SK-N-MC (cell line): ENCODE measurements at places on chromosomes 12 and 14.

DNA sequence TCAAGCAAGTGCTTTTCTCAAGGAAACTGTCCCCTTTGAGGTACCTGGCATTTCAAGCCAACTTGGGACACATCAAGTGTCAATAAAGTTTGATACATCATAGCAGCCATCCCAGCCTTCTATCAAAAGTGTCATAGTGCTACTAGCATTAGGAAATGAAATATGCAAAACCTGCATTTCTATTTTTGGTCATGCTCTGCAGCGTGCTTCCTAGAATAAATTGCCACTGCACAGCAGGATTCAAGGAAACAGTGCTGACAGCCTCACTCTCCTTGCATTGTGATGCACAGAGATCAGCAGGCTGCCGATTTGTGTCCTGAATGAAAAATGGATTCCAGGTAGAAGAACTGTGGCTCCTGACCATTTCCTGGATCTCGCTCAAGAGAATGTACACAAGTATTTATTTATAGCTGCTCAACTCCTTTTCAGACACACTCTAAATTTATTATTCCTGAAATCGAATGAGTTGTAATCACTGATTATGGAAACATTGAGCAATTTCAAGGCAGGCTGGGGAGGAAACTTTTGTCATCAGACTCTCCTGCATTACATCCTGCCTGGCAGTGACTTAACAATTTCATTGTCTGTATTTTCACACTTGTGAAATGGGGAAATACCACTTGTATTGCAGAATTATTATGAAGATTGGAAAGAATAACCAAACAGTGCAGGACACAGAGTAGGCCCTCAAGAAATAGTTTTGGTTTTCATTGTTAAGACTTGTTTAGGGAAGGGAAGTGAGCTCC lies 120.9 kb downstream of the SLC38A6 start:
- no peak for DNase-seq

- DNase-seq = no peak
Observed at GRCh38 chr14:99971941-99972747, 93.1 kb upstream of the EVL start.

DNA sequence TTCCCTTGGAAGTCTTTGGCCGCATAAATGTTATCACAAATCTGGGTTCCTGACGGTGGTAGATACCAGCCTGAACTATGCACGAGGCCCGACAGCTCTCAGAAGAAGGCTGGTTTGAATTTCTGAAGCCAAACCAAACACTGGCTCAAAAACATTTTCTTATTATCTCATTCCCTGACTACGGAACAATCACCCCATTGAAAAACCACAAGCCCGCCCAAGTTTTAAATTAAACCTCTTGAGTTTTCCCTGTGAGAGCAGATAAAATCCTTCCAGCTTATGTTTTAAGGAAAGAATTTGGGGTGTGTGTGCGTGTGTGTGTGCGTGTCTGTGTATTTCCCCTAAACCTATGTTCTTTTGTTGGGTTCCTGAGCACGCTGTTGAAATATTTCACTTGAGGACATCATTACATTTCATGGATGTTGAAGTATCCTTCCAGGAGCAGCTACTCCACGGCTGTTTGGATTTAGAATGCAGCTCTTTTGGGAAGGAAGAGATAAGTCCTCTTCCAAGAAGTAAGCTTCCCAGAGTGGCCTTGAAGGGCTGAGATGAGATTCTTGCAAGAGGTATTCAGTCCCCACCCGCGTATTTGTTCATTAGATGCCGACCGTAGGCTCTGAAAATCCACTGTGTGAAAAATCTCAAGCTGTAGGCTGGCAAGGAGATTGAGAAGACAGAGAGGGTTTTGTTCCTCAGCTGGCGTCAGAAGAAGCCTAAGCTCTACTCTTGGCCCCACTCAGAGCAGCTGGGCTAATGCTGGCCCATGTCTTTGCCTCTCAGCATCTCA lies 131.0 kb upstream of the NCOR2 start:
- no peak for DNase-seq

- no peak for DNase-seq
Observed at GRCh38 chr12:770479-770878, 18.1 kb downstream of the WNK1 start.

DNA sequence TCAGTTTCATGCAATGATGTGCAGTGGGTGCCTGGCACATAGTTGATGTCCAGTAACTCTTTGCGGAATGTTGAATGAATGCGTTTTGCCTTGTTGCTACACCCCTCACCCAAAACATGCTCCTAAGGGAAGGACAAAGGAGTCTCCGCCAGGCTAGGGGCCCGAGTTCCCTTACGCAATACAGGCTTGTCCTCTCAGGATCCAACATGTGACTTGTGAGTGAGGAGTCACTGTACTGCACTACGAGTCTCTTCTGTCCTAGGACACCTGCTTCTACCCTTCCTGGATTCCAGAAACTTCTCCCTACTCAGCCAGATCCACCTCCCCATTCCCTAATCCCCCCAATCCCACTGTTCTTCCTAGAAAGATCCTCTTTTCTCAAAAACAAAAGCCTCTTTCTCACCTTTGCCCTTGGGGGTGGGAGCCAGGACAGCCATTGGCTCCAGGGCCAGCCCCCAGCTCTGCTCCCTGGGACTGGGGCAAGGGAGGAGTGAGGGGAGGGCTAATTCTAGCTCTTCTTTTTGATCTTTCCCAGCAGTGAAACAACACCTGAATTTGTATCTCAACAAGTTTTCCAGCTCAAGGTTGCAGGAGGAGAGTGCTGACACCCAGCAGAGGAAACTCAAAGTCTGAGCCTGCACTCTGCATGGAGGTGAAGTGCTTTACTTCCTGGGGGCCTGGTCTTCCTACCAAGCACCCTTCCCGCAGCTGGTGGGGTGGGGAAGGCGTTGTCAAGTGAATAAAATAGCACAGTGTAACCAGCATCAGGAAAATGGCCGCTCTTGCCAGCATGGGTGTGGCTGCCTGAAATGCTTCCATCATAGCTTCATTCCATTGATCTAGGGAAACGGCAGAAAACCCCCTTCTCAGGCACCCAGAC lies 3.4 kb upstream of the OTUB2 start:
- DNase-seq = no peak

GRCh38 chr14:26026384-26026783 lies 571.4 kb downstream of the NOVA1 start:
- no peak for DNase-seq

DNA sequence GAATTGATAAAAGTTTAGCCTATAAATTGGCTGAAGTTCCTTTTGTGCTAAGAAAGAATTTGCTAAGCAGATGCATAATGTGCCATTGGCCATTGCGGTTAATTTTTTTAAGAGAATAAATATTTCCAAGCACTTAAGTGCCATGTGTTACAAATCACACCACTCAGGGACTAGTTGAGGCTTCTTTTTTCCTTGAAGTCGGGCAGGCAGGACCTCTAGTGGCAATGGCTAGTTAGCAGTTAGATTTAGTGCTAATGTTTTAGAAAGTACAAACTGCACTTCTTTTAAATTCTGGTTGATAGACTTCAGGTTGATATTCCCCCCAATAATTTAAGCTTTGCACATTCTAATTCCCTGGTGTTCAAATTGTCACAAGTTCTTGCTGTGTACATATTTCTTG lies 294.3 kb downstream of the APAF1 start:
- peak; percentile 39 for DNase-seq

DNA sequence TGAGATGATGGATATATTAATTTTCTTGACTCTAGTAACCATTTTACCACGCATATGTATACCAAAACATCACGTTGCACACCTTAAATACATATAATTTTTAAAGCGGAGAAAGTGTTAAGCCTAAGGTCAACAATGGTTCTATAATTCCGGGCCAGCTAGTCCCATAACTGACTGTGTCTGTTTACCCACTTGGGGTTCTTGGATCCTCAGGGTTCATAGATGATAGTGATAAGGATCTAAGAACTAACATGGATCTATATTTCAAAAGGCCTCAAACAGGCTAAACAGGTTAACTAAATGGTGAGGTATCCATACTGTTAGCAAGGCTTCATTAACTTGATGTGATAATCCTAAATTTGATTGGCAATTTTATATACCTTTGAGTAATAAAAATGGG lies 9.8 kb downstream of the SLC38A1 start:
- DNase-seq = no peak

- no peak for DNase-seq
Observed at GRCh38 chr14:70602254-70602653, 1.8 kb upstream of the MED6 start.

GRCh38 chr12:77845831-77846230 lies 15.1 kb downstream of the NAV3 start:
- no peak for DNase-seq

- no peak for DNase-seq
Observed at GRCh38 chr12:45217846-45218245, 2.0 kb downstream of the ANO6 start.

DNA sequence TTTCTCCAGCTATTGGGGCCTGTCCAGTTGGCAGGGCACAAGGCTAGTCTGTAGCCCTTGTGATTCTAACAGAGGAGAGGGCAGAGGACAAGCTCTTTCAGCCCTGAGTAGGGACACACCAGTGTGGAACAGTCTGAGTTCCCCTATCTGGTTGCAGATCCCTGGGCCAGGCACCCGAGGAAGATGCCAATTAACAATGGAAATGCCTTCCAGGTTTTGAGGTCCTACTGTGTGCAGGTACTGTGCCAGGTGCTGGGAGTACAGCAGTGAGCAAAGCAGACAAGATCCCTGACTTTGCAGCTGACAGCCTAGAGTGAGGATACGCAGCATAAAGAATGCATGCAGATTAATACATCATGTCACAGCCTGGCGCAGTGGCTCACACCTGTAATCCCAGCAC lies 17.1 kb downstream of the DTX1 start:
- no peak for DNase-seq

GRCh38 chr14:66284346-66284745 lies 201.8 kb upstream of the CCDC196 start:
- DNase-seq = no peak

GRCh38 chr12:121132601-121133481 lies at the start of gene P2RX7:
Gene P2RX7 (plus strand): TSS chr12:121132876. CDS start chr12:121132971, 95 bp downstream.
- DNase-seq = no peak

- no peak for DNase-seq
Observed at GRCh38 chr12:114998118-114998749, 314.3 kb upstream of the TBX3 start.

DNA sequence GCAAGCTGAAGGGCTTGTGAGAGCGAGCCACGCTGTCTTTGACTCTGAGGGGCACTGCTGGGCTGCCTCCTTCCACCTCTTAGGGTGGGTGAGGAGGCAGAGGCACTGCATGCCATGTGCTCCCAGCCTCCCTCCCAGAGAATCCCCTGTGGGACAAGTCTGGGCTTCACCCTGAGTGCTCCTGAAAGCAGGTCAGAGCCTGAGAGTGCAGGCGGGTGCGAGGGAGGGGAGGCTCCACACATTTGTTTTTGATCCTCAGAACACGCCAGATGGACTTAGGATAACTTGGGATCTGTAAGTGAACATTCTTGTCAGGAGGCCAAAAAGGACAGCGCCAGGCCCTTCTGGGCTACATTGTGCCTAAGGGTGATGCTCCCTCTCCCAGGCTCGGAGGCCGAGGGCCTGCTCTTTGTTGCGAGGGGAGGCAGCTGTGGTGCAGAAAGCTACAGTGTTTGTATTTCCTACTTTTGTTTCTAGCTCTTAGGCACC lies 155.4 kb downstream of the TMX1 start:
- no peak for DNase-seq

DNA sequence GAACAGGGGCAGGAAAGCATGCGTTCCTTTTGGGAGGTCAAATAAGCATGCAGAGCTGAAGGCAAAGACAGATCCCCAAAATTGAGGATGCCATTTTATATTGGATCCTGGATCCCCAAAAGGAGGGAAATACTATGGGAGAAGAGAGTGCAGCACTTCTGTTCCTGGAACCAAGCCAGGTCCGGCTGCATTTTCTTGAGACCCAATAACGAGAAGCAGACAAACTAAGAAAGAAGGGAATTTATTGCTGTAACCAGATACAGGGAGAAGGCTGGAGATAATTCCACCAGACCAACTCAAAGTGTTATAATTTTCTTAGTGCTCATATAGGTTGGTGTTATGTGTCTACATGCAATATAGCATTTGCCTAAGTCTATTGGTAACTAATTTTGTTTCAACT lies 60.8 kb downstream of the PDE6H start:
- DNase-seq = no peak

GRCh38 chr12:57272337-57273151 lies 21.6 kb upstream of the STAC3 start:
- no peak for DNase-seq

GRCh38 chr12:30769802-30770201 lies 15.1 kb upstream of the CAPRIN2 start:
- DNase-seq = no peak

DNA sequence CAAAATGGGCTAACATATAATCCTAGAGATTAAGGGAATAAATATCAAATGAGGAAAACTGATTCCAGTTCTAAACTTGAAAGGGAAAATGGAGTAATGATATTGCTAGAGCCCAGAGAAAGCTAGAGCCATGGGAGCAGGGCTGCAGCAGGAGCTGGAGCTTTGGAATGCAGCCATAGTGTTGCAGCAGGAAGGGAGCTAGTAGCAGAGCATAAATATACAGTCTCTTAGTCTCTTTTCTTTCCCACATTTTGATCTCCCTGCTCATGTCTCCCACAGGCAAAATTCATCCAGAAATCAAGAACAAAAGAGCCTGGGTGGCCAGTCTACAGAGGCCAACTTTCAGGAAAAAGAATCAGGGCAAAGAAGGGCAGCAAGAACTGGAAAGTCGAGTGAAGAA lies 253.7 kb downstream of the ATXN7L3B start:
- DNase-seq = no peak

- no peak for DNase-seq
Observed at GRCh38 chr14:101035466-101036225, 132.1 kb upstream of the RTL1 start.

GRCh38 chr12:71297930-71298329 lies 140.1 kb upstream of the TSPAN8 start:
- no peak for DNase-seq

DNA sequence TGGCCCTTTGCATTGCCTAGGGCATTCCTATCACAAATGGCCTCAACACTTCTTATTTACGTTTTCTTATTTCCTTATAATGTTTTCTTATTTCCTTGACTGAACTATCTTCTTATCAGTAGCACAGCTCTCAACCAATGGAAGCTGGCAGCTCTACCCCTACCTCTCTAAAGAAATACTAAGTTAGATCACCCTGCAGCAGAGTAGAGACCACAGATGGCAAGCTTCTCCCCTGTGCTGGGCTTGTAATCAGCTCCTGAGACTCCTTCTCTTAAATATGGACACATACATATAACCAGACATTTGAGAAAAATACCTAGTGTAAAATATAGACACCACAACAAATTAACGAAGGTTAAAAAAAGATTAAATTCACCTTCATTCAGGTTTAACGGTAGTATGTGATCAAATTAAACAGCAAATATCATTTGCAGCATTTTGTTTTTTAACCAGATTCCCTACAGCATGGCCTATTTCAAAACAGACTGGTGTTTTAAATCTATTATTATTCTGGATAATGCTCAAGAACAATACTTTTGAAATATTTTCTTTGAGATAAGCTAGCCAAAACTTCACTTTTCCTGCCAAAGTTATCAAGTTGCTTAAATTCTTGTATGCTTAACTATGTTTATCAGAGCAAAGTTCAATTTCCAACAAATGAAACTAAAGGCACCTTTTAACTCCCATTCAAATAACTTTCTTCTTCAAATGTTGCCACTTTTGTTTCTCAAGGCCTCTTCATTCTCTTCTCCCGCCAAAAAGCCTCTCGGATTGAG lies 54.3 kb downstream of the SLC41A2 start:
- no peak for DNase-seq
